Dorsolateral prefrontal cortex (tissue), 122 donors: ENCODE measurements at places on chromosomes 13 and 19. TPM values are rescaled to one million over a fixed set of nuclear protein-coding genes. Genes with fewer than 3 reads are reported as not detected.

CABP5 gene
- not detected for total RNA-seq

LILRB2 gene
- total RNA-seq, result 1.7 TPM

B3GNT8 gene
- total RNA-seq, result 0.50 TPM

C19orf67 gene
- total RNA-seq, result not detected

CEBPA gene
- total RNA-seq, result 11.4 TPM
